Fibroblast of villous mesenchyme (primary cell): ENCODE measurements at places on chromosomes 1 and 21. TPM values are rescaled to one million over a fixed set of nuclear protein-coding genes. Genes with fewer than 3 reads are reported as not detected.
A peak's percentile ranks its signal among the peaks of the same experiment; 100 is the strongest.

- no peak for DNase-seq
Measured at GRCh38 chr1:179510038-179510437, 65.7 kb downstream of the NPHS2 start.

DNA sequence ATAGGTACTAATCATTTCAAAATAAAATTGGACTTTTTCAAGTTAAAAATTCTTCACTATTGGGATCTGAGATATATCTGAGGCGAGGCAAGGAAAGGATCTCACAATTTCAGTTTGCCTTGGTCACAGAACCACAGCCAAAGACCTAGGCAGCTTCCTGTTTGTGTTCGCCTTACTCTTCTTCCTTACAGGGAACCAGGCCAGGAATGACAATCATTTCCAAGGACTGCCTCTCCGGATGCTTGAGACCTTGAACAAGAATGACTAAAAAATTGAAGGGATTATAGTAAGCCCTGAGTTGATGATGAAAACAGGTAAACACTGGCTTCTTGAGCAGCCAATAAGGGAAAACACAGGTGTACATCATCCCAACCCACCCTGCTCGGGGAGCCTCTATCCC lies 35.2 kb upstream of the SERBP1 start:
- DNase-seq: no peak

DNA sequence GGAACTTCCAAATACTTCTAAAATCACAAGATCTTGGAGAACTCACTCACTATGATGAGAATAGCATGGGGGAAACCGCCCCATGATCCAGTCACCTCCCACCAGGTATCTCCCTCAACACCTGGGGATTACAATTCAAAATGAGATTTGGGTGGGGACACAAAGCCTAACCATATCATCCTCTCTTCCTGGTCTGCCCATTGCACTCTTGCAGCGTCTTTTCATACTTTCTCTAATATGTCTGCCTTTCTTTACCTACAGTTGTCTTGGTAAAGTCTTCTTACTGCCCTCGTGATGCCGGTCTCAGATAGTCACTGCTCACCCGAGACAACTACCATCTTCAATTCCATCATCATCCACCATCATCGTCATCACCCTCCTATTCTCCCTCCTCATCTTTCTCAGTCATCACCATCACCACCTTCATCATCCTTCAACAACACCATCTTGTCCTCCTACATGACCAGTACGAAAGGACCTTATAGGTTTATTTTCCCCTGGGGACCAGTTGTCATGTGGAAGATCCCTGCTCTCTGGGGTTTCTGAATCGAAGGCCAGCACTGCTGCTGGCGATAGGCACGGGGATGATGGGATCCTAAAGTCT lies 58.5 kb upstream of the CASZ1 start:
- DNase-seq: no peak

The MAP1LC3C gene
- total RNA-seq: under 0.01 TPM in 2 replicates

The CA6 gene
- not detected in 2 replicates for total RNA-seq

DNA sequence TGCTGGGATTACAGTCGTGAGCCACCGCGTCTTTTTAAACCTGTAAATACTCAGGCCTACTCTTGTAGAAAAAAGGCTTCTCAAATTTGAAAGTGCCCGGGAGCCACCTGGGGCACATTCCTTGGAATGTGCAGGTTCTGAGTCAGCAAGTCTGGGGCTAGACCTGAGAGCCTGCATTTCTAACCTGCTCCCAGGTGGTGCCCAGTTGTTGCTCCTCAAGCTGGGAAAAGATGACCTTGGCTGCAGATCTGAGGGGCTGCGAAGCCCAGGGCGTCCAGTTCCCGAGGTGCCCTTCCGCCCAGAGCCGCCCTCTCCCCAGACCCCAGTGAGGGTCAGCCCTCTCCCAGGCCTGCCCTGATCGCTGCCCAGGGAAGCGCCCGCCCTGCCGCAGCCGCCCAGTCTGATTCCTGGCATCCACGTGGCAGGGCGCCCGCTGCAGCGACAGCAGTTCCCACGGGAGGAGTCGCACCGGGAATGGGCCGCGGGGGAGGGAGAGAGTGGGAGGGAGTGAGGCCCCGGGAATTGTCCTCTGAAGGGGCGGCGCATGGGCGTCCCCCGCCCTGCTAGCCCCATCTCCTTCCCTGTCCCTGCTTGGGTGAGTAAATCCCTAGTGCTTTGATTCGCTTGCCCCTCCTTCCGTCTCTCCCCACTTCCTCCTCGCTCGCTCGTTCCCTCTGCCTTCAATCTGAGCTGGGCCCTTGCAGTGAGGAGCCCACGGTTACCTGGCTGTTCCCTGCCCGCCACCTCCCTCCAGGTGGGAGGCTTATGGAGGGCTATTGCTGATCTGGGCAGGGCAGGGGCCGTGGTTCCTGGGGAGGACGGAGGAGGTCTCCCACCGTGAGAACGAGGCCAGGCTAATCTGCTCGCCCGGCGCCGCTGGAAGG lies 18.8 kb upstream of the TENT5B start:
- peak; percentile 86 for DNase-seq

The ATP6V1G3 gene
- total RNA-seq: 0.43 TPM in 1 of 2 replicates, not detected in the other

DNA sequence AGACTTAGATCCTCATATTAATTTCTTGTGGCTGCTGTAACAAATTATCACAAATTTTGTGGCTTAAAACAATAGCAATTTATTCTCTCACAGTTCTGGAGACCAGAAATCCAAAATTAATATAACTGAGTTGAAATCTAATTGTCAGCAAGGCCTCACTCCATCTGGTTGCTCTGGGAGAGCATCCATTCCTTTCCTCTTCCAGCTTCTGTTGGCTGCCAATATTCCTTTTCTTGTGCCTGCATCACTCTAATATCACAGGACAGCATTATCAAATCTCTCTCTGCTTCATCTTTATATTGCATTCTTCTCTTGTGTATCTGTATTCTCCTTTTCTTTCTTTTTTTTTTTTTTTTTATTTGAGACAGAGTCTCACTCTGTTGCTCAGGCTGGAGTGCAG lies 9.3 kb downstream of the SLC35A3 start:
- DNase-seq: no peak

The HCRTR1 gene
- total RNA-seq: under 0.01 TPM in 2 replicates

- no peak for DNase-seq
Measured at GRCh38 chr1:85394130-85394529, 70.8 kb downstream of the DDAH1 start.

DNA sequence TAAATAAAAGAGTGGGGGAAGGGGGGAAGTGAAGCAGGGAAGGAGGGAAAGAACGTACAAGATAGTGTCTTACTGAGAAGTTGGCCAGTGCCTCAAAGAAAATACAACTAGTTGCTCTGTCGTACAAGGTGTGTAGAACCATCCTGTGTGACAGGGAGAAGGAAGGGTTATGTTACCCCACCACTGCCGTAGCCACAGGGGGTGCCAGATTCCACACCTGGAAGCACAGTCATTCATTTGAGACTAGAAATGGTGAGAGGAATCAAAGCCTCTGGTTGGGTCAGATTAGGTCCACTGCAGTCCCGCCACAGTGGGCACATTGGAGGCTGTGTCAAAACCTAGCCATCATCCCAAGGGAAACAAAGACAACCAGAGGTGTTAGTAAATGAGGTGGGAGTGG lies 2.7 kb upstream of the ERI3 start:
- no peak for DNase-seq

GRCh38 chr1:109237512-109237911 lies 11.8 kb upstream of the CELSR2 start:
- no peak for DNase-seq

DNA sequence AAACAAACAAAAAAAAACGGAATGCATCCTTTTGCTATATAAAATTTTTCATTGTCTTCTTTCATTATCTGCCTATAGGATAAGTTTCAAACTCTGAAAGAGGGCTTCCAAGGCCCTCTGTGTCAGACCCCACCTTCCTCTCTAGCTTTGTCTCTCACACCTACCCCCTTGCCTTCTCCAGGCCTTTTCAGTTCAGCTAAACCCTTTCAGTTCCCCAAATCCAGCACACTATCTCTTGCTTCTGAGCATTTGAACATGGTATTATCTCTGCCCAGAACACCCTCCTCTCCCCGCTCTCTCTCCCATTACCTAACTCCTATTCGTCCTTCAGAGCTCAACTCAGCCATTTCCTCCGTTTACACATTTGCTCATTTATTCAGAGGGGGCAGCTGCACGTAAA lies 35.7 kb downstream of the C1orf216 start:
- DNase-seq: no peak

- DNase-seq: no peak
Measured at GRCh38 chr1:111570781-111571181, 48.8 kb upstream of the RAP1A start.

DNA sequence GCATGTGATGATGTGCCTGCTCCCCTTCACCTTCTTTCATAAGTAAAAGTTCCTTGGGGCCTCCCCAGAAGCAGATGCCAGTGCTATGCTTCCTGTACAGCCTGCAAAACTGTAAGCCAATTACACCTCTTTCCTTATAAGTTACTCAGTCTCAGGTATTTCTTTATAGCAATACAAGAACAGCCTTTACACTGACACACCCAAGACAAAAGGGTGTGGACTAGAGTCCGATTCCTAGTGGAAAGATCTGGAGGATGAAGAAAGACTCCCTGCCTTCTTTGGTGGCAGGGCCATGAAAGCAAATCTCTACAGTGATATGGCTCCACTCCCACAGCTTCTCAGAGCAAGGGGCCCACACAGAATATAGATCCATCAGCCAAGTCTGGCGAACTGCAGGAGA lies 209.7 kb upstream of the ST6GALNAC5 start:
- no peak for DNase-seq

The ATAD3A gene
- 32.9 and 36.7 TPM in 2 replicates for total RNA-seq

- DNase-seq: peak; percentile 39
Measured at GRCh38 chr1:55369474-55369873, 154.3 kb upstream of the USP24 start.

The RBM8A gene
- 58.0 and 76.9 TPM in 2 replicates for total RNA-seq

- no peak for DNase-seq
Measured at GRCh38 chr1:237556911-237557310, 333.8 kb downstream of the ZP4 start.

The KCNE2 gene
- total RNA-seq: not detected in 2 replicates

- DNase-seq: no peak
Measured at GRCh38 chr1:19809044-19809750, 5.9 kb downstream of the RNF186 start.

GRCh38 chr1:117389284-117389683 lies 22.0 kb downstream of the MAN1A2 start:
- DNase-seq: no peak

- peak; percentile 57 for DNase-seq
Measured at GRCh38 chr1:41773144-41773591, 145.6 kb downstream of the HIVEP3 start.

- DNase-seq: no peak
Measured at GRCh38 chr1:9859281-9860014, 35.7 kb upstream of the CLSTN1 start.

DNA sequence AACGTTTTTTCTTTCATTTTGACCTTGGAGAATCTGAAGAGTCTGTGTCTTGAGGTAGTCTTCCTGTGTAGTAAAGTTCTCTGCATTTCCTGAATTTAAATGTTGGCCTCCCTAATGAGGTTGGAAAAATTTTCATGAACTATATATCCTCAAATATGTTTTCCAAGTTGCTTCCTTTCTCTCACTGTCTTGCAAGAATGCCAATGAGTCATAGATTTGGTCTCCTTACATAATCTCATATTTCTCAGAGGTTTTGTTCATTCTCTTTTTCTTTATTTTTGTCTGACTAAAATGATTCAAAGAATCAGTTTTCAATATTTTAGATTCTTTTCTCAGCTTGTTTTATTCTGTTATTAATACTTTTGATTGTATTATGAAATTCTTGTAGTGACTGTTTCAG lies 87.6 kb downstream of the DRAM2 start:
- DNase-seq: no peak

DNA sequence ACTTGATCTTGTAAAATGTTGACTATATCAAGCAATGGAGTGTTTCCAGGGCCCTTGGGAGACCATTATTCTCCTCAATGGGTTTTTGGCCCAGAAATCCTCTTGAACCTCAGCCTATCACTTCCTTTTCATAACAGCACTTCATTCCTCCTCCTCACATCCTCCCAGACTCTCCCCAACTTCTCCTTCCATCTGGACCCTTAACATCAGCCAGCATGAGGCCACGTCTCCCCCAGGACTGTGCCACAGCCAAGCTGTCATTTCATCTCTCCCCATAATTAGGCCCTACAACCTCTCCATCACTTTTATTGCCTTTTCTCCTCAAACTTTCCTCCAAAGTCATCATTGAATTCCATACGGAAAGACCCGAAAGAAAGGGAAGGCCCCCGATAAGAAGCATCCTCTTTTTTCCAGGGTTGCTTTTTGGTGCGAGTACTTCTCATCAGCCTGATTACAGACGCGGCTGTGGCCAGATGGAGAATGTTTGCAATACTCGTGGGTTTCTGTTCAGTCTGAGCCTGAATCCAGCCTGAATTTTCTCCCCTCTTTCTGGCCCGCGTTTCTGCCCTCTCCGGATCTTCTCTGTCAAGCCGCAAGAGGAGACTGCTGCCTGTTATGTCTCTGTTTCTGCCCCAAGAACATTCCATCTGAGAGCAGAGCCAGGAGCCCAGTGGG lies 52.7 kb upstream of the SLC25A33 start:
- DNase-seq: no peak

The TNFSF18 gene
- total RNA-seq: 2.9 and 11.2 TPM in 2 replicates

GRCh38 chr1:29259802-29260441 lies 23.6 kb downstream of the PTPRU start:
- DNase-seq: peak; percentile 51

The DEPDC1 gene
- 12.6 and 30.2 TPM in 2 replicates for total RNA-seq

DNA sequence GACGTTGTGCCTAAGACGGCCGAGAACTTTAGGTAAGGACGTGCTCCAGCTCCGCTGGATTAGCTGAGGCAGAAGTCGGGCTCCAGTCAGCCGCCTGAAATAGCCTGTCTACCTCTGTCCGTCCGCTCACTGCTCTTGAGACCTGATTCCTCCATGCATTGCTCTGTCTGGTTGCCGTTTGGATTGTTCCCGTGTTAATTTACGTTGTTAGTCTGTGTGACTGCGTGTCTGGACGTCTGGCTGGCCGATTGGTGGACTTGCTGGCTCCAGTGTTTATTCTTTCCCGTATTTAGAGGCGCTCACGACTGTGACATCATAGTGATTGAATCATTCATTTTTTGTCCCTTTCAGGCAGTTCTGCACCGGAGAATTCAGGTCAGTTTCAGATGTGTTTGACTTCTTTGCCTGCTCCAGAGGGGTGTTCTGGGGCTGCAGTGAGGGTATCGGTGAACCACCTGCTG lies 684 bp downstream of the PPIH start:
- peak; percentile 42 for DNase-seq

DNA sequence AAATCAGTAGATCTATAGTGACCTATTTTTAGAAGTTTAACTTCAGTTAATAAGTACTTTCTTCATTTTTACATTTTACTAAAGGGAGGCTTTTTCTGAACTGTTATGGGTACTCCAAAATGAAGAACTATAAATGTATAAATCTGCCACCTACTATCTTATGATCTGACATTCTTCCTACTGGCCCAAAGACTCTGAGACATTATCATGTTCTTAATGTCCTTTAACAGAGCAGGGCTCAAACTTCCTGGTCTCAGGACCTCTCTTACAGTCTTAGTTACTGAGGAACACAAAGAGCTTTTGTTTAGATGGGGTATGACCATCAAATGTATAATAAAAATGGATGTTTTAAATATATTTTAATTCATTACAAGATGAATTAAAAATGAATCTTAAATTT lies 8.9 kb downstream of the TRIM33 start:
- DNase-seq: no peak

DNA sequence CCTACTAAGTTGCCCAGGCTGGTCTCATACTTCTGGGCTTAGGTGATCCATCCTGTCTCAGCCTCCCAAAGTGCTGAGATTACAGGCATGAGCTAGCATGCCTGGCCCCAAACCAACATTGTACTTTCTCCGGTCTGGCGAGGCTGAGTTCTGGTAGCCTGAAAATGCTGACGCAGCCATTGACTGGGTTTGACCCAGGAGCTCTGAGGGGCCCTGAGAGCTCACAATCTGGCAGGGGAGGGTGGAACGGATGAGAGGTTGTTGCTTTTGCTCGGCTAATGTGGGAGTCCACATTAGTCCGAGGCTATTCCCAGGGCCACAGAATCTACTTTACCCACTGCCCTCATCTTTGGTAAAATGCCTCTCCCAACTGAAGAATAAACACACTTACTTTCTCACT lies 35.1 kb upstream of the PARP1 start:
- no peak for DNase-seq
